ENCODE measurements at places on chromosomes 7 and 10.

- DNase-seq = no peak
Measured at GRCh38 chr10:106537866-106538265, 626.6 kb downstream of the SORCS1 start.

- DNase-seq = no peak
Measured at GRCh38 chr10:28403090-28403489, 100.2 kb upstream of the MPP7 start.

DNA sequence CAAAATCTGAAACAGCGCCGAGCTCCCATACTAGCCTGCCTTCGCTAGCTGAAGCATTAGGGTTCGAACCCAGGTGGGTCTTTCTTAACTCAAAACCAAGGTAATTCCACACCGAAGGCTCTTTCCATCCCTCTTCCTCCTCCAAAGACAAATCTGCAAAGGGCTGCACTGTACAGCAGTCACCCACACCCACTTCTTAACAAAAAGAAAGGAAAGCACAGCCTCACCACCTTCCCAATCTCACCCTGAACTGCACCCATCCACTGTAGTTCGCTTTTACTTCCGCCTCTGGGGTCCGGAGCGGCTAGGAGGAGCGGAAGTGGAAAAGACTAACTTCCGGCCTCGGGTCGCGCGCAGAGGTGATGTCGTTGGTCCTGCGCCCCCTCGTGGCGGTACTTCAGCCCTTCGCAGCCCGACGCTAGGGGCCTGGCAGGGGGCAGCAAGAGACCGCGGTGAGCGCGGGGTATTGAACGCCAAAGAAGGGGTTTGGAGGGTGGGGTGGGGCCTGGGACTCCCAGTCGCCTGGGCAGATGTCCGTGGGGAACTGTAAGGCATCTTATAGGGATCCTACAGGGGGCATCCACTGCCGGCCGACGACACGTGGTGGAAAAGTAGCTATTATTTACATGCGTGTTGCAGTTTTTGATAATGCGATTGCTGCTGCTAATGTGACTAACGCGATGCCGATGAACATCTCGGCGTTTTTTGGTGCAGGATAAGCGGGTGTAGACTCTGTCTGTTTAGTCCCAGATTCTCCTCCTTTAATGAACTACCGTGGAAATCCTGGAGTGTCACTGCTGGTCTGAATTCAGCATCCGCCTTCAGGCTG is at the start of gene MTERF1:
TSS of gene MTERF1 (minus strand) at position 290 of the 829 bp plus-strand sequence. CDS start 619 bp downstream, outside the sequence.
- peak; percentile 92 for DNase-seq

DNA sequence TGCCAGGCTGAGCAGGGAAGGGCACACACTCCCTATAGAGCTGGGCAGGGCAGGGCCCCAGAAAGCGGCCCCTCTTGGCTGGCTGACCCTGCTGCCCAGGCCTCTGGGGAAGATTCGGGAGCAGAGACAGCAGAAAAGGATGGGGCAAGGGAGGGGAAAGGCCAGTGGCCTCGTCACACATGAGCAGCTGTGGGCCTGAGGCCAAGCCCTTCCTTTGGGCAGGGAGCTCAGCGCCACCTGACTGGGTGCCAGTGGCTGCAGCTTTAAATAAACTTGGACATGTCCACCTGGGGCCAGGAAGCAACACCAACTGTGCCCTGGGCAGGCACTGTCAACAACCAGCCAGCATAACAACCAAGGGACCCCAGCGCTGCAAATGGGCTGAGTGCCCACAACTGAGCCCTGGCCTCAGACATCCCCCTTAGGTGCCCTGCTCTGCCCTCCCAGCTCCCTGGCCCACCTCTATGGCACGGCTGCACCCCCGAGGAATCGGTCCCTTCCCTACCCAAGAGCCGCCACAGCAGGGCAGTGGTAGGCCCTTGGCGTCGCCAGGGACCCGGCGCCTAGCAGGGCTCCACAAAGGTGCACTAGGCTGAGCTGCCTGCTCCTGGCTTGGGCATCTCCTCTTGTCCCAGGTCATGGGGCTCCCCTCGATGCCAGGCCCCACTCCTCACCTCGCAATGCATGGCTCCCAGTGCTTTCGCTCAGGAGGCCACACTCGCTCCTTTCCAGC is 2.6 kb downstream of the CAMK2B start:
- DNase-seq = no peak

GRCh38 chr10:85545874-85546273 is 820.7 kb downstream of the GRID1 start:
- DNase-seq = no peak

GRCh38 chr10:60282771-60283353 is 106.8 kb downstream of the ANK3 start:
- DNase-seq = no peak

DNA sequence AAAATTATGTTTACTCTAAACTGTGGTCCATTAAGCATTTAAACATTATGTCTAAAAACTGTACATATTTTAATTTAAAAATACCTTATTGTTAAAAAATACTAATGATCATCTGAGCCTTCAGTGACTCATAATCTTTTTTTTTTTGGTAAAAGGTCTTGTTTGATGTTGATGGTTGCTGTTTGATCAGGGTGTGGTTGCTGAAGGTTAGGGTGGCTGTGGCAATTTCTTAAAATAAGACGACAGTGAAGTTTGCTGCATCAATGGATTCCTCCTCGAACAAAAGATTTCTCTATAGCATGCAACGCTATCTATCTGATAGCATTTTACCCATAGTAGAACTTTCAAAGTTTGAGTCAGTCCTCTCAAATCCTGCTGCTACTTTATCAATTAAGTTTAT is 180.0 kb upstream of the AHR start:
- no peak for DNase-seq

GRCh38 chr10:47063858-47064257 is 152.6 kb downstream of the PTPN20 start:
- DNase-seq = no peak

DNA sequence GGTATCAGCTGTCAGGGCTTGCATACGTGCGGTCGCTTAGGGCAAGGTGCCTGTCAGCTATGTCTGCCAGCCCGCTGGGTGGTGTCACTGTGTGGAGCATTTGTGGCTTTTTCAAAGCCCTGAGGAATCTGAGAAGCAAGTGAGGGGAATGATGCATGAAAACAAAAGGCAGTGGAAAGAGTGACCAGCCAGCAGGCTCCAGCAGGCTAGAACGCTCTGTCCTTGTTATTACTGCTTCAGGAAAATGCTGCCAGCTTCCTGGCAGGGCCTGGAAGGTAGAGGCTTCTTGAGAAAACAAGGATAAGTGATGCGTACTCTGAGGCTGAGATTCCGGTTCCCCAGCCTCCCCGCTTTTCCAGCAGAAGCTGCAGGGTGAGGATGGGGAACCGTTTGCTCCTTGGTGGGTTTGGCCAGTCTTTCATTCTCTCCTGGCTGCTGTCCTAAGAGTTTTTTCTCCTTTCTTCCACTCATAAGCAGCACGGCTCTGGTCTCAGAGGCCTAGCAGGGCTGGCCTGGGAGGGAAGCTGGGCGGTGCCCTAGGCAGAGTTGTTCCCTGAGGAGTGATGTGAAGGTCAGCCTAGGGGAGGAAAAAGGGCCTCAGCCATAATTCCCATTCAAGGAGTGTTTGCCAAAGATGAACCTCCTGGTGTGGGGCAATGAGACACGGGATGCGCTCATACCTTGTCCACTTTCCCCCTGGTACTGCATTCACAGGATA is 42.8 kb upstream of the MKLN1 start:
- DNase-seq = no peak

GRCh38 chr10:53536322-53536721 is 763.7 kb upstream of the MBL2 start:
- no peak for DNase-seq

GRCh38 chr10:113666682-113667252 is 2.9 kb upstream of the NRAP start:
- no peak for DNase-seq

GRCh38 chr10:18561861-18562551 is 89.4 kb downstream of the NSUN6 start:
- no peak for DNase-seq

GRCh38 chr10:851901-852300 is 79.6 kb downstream of the LARP4B start:
- no peak for DNase-seq

- no peak for DNase-seq
Measured at GRCh38 chr10:17023386-17024298, 106.0 kb downstream of the CUBN start.

DNA sequence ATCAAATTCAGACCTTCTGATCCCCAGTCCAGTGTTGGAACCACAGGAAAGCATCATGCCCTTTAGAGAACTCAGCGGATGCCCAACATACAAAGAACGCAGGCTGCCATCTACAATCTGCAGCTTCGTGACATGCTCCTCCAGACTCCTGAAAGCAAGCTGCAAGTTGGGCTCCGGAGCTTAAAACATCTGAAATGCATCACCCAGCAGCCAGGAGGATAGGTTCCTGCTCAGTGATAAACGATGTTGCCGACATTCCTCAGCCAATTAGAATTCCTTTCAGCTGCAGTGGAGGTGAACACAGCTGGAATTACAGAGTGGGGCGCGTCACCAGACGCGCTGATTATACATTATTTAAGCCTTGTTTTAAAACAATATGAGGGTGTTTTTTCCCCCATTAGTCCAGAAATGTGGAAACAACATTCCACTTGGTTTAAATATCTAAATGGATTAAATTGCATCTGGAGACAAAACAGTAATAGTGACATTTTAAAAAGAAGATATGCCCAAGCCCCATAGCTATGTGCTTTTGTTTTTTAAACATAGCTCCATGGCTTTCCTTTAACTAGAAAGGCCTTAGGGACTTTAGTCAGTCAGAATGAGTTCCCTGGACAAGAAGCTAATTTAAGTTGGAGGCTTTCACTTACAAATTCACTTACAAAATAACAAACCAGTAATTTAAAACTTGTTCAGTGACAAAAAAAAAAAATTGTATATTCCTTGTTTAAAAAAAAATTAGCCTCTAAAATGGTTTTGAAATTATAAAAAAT is 6.3 kb downstream of the SMURF1 start:
- no peak for DNase-seq

DNA sequence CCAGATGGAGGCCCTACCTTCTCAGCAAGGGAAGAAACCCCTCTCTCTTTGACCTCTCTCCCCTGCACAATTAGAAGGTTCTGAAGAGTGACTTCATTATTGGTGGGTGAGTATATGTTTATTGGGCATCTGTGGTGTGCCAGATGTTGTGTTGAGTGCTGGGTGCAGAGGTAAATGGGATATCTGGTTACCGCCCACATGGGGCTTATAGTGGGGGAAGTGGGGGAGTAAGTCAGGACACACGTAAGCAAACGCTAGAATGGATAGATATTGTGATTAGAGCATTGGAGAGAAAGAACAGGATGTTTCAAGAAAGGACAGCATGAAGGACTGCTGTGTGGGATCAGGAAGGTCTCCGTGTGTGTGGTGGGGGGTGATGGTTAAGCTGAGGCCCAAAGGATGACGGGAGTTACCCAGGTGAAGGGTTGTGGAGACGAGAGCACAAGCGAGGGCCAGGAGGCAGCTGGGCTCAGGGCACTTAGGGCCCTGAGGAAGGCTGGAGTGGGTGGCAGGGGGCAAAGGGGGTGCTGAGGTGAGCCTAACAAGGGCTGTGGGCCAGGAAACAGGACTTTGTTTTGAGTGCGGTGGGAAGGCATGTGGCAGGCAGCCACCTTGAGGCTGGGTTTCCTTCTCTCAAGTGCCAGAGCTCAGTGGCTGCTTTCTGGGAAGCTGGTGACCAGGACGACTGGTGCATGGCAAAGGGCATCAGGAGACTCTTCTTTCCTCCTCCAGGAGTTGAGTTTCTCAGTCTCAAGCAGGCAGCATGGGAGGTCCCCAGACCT is 299.9 kb downstream of the RPS24 start:
- DNase-seq = peak; percentile 33

DNA sequence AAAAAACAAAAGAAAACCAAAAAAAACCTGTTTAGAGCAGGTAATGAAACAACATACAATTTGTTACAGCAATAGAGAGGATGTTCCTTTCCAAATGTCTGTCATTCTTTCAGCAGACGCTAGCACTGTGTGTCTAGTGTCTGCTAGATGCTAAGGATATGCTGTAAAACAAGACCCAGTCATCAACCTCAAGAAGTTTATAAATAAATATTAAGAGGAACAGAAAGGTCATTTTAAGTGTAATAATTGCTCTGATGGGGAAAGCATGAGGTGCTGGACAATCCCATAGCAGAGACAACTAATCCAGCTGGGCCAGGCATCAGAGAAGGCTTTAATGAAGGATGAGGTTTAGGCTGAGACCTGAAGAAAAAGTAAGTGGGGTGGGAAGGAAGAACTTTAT is 23.3 kb upstream of the ASCC1 start:
- DNase-seq = no peak

GRCh38 chr7:116464375-116464774 is 35.2 kb upstream of the CAV2 start:
- no peak for DNase-seq

DNA sequence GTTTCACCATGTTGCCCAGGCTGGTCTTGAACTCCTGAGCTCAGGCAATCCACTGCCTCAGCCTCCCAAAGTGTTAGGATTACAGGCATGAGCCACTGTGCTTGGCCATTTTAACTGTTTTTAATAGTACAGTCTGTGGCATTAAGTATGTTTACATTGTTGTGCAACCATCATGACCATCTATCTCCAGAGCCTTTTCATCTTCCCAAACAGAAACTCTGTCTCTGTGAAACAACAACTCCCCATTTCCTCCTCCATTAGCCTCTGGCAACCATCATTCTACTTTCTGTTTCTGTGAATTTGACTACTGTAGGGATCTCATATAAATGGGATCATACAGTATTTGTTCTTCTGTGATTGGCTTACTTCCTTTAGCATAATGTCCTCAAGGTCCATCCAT is 48.3 kb upstream of the SEPHS1 start:
- no peak for DNase-seq

GRCh38 chr7:31284106-31284505 is 56.4 kb downstream of the NEUROD6 start:
- no peak for DNase-seq

GRCh38 chr7:128266883-128267594 is 26.0 kb downstream of the LEP start:
- DNase-seq = peak; percentile 84

DNA sequence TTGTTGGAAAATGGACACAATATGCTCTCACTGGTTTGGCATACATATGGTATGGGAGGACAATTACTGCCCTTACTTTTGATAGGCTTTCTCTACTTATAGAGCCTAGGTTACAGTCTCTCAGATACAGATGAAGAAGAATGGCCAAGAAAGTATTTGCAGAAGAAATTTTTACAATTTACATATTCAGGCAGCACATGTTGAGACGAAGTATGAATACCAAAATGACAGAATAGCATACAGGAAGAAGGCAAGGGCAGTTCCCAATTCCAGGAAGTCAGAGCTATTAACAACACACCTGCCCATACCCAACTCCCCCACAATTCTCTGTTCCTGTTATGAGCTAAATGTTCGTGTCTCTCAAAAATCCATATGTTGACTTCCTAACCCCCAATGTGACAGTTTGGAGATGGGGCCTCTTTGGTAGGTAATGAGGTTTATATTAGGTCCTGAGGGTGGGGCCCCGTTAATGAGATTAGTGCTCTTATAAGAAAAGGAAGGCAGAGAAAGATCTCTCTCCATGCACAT is 67.8 kb downstream of the DOCK4 start:
- no peak for DNase-seq

DNA sequence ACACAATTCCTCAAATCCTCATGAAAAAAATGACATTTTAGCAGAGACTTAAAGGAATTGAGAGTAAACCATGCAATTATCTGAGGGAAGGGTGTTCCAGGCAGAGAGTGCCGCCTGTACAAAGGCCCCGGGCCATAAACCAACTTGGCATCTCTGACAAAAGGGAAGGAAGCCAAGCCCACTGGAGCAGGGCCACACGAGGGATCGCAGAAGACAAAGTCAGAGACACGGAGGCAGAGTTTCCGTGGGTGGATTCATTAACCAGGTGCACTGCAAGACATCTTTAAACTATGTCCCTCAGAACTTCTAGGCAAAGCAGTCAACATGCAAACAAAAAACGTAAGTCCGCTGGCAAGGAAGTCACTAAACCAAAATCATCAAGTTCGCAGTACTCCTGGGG is 92.0 kb downstream of the SFMBT2 start:
- DNase-seq = no peak
